ENCODE measurements at places on chromosomes 7 and 10.

DNA sequence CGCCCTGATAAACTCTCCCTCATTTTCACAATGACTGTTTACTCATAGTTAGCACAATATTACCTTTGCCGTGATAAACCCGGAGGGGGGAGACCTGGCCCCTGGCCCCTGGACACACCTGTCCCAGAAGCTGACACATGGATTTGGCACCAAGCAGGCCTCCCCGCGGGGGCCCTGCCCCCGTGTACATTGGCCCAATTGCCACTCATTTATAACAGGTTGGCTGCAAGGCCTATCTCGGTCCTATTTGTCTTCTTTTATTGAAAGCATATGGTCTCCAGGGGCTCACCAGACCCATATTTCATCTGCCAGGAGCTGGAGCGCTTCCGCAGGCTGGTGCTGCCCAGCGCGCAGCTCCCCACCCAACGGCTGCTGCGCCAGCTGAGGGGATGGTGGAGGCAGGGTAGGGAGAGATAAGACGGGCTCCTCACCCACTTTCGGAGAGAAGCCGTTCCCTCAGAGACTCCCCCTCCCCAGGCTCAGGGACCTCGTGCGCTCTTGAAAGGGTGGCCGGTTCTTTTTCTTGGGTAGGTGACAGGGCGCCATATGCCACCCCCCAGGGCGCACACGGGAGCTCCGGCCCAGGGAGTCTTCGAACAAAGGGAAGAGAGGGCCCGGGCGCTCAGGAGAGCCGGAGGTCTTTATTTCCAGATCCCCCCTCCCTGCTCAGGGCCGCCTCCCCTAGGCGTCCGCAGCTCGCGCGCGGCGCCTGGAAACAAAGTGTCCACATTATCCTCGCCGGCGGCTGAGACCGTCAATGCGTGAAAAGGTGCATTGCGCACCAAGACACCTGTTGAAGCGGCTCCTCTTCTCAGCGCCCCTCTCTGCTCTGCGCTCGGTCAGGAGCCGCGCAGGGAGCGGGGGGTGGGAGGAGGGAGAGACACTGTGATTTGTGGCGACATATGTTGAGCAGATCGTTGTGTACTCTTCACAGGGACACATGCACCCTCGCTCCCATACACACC, 4.3 kb upstream of the NEUROG3 start:
- peak; percentile 51 for DNase-seq

DNA sequence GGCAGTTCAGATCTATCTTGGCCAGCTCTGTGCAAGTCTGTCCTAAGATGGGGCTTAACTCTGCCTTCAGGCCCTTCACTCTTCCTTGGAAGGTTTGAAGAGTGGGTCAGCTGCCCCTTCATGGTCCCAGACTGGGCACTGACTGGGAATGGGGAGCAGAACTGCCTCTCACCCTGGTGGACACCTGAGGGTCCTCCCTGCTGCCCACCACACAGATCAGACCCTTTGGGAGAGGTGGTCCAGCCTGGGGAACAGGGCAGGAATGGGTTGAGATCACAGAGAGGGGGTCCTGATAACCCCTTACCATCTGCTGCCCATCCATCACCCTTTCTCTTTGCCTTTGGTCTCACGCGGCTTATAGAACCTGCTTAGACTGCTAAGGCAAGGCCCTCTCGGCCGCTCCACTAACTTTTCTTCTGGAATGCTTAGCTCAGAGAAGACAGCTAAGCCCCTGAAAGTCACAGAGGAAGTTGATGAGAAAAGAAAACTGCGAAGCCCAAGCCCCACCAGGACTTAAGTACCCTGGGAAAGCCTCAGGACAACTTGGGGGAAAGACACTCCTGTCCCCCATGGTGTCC, 402 bp upstream of the CDHR1 start:
- no peak for DNase-seq

DNA sequence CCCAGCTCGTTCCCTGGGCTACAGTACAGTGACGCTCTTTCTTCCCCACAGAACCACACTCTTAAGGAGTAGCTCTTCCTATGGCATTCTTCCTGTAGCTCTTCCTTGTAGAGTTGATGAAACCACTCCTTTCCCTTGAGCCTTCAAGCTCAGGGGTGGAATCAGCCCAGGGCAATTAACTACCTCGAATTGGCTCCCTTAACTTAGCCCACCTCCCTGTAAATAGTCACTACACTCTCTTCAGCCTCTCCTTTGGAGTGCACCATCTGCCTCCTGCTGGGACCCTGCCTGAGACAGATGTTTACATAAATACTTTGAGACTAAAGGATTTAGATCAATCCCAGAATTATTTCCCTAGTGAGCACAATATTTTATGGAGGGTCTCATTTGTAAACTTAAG, 537.8 kb upstream of the AUTS2 start:
- peak; percentile 27 for DNase-seq

- no peak for DNase-seq
These were observed 119.6 kb downstream of the ZMIZ1 start for GRCh38 chr10:79188154-79188965.

DNA sequence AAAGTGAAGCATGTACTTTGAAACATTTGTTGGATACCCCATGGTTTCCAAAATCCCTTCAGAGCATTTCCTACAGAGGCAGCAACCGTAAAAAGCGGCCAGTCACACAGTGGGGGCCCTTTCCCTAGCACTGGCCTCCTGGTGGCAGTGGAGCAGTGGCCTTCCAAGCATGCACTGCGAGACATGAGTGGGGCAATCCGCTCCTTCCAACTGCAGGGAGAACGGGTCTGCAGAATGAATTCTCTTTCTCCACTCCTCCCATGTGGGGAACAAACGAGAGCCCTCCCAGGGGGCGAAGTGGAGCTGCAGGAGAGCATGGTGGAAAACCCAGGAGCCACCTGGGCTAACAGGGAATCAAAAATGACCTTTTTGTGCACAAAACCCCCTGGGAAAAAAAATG, 542.9 kb upstream of the GALNT17 start:
- no peak for DNase-seq

GRCh38 chr7:27088002-27088922, 7.5 kb downstream of the HOXA1 start:
- DNase-seq: no peak

- DNase-seq: no peak
These were observed 465.2 kb downstream of the NRG3 start for GRCh38 chr10:82340166-82340565.

DNA sequence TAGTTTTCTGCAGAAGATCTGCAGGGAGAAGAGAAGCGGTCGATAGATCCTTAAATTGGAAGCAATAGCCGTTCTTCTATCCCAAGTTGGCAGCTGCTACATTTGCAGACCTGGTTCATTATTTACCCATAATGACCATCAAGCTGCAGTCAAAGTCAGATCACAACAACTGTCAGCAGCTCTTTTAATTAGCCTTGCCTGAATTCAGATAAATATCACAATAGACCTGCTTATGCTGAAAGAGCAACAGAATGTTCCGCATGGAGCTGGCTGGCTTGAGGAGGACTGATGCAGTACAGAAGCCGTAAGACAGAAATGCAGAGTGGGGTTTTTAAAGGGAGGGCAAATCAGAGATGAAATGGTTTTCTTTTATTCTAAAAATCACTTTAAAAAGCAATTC, 109.4 kb downstream of the HIBADH start:
- DNase-seq: peak; percentile 20

DNA sequence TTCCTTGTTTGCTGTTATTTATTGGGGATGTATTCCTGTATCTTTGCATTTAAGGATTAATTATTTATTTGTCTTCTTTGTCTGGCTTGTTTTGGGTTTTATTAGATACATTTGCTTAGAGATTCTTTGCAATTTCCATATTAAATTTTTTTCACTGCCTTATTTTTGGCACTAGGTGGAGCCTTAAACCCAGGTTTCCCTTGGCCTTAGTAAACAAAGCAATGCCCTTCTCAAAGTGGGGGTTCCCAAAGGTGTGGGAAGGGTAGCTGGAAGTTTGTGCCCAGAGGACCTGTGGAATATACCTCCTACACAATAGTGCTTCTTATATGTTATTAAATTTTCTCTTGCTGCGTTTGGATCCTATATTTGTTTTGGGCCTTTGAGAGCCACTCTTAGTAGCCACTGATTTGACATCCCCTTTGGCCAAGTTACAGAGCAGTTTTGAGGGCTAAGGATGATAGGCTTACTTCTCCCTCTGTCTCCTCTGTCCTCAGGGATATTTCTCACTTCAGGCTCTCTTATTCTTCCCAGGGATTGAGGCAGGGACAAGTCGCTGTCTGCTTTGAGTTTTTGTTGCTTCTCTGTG, 162.3 kb downstream of the ITGB1 start:
- DNase-seq: peak; percentile 3

GRCh38 chr7:46969303-46970130, 612.4 kb downstream of the TNS3 start:
- DNase-seq: no peak

DNA sequence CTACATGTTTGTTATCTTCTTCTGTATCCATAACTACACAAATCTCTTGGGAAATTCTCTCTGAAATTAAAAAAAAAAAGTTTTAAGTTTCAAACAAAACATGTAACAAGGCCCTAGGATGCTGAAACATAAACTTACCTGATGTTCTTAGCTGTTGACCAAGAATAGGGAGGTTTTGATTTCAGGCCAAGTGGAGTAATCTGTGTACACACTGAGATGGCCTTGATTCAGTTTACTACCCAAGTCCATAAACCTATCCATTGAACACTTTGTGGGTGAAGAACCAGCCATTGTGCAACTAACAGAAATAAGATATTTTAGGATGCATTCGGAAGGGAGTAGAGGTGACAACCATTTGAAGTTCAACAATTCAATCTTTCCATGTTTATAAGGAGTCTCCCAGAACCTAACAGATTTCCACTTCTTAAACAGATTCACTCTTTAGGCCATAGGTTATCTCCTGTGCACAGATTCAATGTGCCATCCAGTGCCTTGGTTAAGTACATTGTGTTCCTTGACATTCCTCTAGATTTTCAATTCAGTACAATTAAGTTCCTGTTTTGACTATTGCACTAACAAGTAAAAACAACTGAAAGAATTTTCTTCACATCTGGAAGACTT, 143.1 kb downstream of the CRPPA start:
- DNase-seq: no peak

- peak; percentile 9 for DNase-seq
These were observed 1.9 kb downstream of the AUTS2 start for GRCh38 chr7:69599955-69600709.

DNA sequence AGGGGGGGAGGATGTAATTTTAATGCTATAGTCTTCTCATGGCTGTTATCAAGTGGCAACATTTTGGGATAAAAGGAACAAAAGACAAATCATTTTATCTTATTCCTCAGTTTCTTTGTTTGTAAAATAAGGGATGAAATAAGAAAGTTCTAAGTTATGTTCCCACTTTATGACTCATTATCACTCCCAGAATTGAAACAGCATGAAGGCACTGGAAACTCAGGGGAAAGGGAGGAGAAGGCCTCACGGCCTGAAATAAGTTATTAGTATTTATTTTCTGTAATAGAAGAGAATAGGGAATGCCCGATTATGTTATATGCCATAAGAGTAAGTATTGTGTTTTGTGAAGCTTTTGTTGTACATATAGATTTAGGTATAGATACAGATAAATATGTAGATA, 85.0 kb upstream of the NAMPT start:
- no peak for DNase-seq

DNA sequence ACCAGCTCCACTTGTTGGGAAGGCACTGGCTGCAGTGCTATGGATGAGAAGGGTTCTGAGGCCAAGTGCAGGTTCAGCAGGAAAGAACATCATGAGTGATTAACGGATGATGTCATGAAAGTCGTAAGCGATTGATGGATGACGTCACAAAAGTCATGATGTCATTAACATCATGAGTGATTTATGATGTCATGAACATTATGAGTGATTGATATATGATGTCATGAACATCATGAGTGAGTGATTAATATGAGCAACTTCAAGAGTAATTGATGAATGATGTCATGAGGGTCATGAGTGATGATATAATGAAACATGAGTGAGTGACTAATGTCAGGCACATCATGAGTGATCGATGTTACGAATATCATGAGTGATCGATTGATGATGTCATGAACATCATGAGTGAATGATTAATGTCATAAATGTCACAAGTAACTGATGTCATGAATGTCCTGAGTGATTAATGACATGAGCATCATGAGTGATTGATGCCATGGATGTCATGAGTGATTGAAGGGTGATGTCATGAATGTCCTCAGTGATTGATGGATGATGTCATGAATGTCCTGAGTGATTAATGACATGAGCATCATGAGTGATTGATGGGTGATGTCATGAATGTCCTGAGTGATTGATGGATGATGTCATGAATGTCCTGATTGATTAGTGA, 185.6 kb downstream of the PAXIP1 start:
- DNase-seq: no peak

- peak; percentile 89 for DNase-seq
These were observed 16.5 kb downstream of the DENND11 start for GRCh38 chr7:141685285-141686023.

- no peak for DNase-seq
These were observed 853.6 kb downstream of the LRMDA start for GRCh38 chr10:76285012-76285411.

DNA sequence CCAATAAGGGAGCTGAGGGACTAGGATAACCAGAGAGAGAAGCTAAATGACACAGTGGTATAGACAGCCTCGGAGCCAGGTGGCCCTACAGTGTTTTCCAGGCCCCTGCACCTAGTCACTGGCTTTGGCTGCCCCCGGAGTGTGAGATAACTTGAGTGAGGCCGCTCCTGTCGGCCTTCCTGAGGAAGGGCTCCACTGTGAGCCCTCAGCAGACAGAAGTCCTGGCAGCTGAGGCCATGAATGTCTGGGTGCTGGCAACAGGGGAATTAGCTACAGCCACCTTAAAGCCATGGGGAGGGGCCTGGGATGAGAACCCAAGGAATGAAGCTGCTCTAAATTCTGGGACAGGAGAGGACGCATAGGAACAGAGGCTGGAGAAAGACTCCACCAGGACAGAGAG, 4.6 kb upstream of the GDF10 start:
- DNase-seq: no peak

- DNase-seq: no peak
These were observed 212.6 kb upstream of the FRMD4A start for GRCh38 chr10:14543046-14543903.

DNA sequence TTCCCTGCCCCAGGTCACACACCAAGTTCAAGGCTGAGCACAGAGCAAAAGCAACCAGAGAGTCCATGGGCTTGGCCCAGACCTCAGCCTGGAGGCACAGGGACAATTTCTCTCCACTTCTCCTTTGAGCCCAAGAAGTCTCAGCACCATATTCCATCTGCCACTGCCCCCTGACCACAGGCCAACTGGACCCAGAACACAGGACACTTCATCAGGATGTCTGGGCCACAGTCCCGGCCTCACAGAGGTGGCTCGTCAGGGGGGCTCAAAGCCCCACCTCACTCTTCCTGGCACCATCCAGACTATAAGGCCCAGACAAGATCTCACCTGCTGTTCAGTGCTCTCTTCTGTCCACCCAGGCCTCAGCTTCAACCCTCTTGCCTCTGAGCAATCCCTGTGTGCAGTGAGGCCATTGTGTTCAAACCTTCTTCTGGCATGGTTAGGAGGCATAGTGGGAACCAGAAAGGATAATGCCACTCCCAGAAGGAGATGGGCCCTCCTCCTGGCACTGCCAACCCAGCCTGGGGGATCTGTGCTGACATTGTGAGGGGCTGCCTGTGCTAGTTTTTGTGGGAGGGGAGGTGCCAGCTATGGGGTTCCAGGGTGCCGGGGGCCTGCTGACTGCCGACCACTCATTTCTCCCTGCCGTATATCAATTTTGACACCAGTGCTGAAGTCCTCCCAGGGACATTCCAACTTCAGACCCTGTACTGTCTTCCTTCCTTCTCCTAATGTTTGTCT, 49.7 kb upstream of the ANTXRL start:
- no peak for DNase-seq

GRCh38 chr7:107528461-107528860, 35.3 kb downstream of the COG5 start:
- DNase-seq: no peak

All from NCI-H1694 (cell line).